ENCODE measurements at places on chromosomes 12 and 14.

GRCh38 chr14:61321385-61322010 is at the start of gene PRKCH:
Gene PRKCH, plus strand, starts transcription at chr14:61321579. Its CDS starts 523 bp downstream, at chr14:61322102.
- peak; percentile 71 for DNase-seq

DNA sequence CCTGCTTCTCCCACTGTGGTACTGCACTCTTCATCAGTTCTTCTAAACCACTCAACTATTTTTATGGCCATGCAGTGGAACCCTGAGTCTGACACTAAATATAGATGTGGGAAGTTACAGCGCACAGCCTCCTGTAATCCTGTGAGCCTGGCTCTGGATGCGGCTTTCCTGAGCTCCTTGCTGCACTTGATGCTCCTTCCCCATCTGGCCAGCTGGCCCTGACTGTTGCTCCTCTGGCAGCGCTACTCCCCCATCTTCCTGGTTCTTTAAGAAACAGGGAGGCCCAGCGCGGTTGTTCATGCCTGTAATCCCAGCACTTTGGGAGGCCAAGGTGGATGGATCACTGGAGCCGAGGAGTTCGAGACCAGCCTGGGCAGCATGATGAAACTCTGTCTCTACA is 24.6 kb downstream of the IQSEC3 start:
- no peak for DNase-seq

- no peak for DNase-seq
Measured at GRCh38 chr12:101927036-101927435, 49.7 kb downstream of the DRAM1 start.

DNA sequence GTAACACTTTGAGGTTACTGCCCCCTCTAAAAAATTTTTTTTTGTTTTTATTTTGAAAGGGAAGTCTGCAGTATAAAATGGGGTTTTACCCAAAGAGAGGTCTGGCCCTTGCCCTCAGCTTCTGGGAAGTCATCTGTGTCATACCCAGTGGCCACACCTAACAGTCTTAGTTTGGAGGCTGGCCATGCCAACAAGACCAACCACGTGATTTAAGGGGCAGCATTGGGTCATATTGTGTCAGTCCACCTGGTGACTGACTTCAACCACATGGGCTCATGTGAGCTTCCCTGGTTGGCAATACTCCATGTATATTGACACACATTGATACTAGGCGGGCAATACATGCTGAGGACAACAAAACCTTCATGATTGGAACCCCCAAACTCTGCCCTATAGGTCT is 173.9 kb downstream of the GXYLT1 start:
- DNase-seq = no peak

DNA sequence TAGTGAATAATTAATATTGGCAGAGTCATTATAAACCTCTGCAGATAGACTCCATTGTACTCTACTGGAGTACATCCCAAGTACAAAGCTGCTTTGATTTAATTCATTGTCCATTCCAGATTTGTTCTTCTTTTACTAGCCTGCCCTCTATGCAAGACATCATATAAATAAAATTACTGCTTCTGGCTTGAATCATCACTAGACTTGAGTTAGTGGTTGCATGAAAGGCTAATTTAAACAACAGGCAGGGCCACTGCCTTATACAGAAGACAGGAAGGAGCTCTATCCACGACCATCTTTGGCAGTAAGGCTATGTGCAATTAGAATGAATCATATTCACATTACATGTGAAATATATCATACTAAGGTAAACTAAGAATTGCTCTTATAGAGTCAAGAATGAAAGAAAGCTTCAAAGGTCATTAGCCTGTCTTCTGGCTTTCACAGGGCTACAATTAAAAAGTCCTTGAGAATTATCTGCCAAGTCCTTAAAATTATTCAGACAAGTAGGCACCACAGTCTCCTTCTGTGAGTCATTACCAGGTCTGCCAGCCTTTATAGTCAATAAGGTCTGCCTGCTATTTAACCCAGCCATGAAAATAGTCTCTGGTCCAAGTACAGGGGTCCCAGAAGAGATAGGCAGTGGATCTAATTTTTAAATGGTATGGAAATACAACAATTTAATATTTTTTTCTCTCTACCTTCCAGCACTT is 631.8 kb downstream of the TMTC2 start:
- DNase-seq = no peak

GRCh38 chr12:3097186-3097804 is 20.1 kb downstream of the TSPAN9 start:
- no peak for DNase-seq

GRCh38 chr14:95711476-95712176 is 2.3 kb downstream of the TCL1A start:
- DNase-seq = no peak

DNA sequence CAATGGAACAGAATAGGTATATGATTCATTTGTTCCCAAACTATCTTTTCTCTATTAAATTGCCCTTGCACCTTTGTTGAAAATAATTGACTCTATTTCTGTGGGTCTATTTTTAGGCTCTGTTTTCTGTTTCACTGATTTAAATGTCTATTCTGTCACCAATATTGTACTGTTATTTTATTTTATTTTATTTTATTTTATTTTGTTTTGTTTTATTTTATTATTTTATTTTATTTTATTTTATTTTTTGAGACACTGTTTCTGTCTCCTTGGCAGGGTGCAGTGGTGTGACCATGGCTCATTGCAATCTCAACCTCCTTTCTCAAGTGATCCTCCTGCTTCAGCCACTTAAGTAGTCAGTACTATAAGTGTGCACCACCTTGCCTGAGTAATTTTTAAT is 34.9 kb downstream of the OR4N2 start:
- DNase-seq = no peak

DNA sequence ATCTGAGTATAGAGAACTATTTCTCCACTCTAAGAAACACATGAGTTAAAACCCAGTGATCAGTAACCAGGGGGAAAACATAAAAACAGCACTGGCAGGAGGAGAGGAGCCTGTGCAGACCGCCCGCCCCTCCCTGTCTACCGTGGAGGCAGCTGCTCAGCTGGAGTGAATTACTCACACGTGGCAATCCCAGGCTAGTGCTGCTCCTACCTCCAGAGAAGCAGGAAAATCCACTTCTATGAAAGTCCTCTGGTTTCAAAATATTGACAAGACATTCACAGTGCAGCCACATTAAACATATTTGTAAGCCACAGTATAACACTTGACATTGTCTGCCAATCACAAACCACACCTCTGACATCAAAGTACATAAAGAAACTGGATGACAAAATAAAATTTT is 16.7 kb downstream of the TMEM132D start:
- DNase-seq = no peak

- no peak for DNase-seq
Measured at GRCh38 chr12:50790081-50790480, 26.2 kb downstream of the ATF1 start.

GRCh38 chr14:104872469-104873341 is 7.6 kb downstream of the CEP170B start:
- DNase-seq = no peak

GRCh38 chr14:56811593-56812363 is 1.5 kb upstream of the OTX2 start:
- DNase-seq = no peak

GRCh38 chr12:2834581-2835491 is at the start of gene NRIP2:
Gene NRIP2, minus strand, starts transcription at chr12:2835035. Its CDS starts 52 bp downstream, at chr12:2834983.
- DNase-seq = no peak

DNA sequence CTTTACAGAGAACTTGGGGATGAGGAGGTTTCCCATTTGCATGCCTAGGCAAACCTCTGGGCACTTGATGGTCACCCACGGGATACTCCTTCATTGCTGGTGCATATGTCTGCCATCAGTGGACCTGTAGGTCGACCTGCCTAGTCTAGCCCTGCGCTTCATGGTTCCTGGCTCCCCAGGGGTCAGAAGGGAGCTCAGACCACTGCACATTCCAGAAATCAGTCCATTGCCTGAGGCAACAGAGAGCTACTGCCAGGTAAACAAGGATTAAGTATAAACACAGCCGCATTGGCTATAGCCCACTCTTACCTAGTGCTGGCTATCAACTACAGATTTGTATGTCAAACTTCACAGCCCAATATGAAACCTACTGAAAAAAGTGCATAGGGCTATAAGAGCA is 476.4 kb downstream of the SOX5 start:
- DNase-seq = no peak

DNA sequence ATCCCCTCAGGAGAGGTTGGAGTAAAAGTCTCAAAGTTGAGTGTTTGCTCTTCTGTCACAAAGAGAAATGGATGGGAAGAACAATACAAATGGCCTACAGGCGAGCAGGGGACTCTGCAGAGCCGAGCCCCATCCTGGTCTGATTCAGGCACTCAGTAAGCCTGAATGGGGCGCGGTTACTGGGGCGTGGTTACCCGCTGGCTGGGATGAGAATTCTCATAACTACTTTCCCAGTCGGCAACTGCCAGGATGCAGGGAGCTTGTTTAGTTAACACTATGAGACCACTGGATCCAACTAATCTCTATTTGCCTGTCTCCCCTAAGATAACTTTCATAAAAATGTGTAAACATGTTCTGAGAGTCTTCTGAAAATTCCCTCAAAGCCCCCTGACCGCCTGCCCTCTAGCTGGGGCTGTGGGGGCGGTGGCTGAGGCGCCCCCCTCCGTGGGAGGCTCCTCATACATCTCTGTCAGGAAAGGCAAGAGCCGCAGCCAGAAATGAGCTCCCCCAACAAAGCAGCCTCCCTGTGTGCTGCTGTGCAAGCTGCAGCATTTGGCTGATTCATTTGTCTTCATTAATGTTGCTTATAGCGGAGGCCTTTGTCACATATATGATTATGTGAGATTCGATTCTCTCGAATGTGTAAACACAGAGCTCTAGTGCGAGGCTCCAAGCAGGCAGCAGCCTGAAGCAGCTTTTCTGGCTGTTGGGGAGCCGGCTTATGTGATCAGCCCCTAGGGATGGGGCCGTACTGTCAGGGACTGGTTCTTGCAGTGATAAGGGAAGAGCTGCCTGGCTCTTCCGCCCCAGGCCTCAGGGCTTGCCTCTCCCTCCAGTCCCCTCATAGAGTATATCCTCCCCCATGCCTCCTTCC is 126.1 kb upstream of the ARHGAP5 start:
- no peak for DNase-seq

DNA sequence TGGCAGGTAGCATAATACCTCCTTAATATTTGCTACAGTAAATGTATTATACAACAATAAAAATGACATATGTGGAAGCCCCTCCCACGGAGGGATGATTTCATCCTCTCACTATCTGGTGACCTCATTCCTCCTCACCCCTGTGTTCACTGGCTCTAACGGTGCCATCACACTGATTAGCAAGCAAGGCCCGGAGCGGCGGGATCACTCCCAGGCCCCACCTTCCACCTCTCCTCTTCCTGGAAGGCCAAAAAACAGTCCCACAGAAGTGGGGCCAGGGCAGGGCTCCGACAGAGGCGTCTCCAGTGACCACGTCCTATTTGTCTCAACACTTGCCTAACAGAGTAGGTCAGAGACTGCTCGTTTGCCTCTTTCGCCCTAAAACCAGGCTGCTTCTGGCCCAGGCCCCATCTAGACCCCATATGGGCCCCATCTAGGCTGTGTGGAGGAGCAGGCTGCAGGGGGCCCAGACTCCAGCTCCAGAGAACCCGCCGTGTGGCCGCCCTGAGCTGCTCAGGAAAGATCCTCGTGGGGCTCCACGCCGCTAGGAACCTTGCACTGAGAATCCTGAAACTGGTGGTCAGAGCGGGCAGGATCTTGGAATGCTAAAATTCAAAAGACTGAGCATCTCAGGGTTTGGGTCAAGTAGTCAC is 3.7 kb downstream of the SELPLG start:
- peak; percentile 57 for DNase-seq

DNA sequence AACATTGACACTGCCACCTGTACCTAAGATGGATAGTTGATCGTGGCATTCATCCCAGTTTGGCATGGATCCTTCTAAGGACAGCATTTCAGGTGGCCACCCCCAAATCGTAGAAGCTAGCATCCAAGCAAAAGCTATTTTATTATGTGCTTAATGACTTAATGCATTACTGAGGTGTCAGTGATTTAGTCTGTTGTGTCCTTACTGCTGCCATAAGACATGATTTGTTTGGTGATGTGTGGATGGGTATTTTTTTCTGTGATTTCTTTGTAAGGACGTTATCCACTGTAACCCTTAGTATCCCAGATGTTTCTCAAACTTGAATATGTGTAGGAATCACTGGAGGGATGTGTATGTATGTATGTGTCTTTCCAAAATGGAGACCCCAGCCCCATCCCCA is 81.2 kb upstream of the EVL start:
- DNase-seq = no peak

DNA sequence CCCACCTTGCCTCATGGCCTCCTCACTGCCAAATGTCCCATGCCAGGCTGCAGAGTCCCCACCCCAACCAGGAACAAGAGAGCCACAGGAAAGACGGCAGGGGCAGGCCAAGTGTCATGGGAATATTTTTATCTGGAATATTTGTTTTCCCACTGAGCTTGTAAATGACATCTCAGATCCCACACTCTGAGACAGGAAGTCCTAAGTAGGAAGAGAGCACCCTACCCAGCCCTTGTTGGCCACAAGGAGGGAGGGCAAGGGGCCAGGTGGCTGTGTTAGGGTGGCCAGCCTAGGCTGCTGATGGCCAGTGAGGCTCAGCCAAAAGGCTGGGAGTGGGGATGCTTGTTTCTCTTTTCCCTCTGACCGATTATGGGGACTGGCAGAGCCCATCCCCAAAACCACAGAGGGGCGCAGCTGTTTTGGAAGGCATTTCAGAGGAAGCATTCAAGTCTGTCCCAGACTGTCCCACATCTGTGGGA is 7.7 kb upstream of the MEG3 start:
- DNase-seq = no peak

GRCh38 chr14:102408724-102409123 is 46.0 kb downstream of the TECPR2 start:
- DNase-seq = no peak

- no peak for DNase-seq
Measured at GRCh38 chr14:50740856-50741255, 72.8 kb upstream of the SAV1 start.

DNA sequence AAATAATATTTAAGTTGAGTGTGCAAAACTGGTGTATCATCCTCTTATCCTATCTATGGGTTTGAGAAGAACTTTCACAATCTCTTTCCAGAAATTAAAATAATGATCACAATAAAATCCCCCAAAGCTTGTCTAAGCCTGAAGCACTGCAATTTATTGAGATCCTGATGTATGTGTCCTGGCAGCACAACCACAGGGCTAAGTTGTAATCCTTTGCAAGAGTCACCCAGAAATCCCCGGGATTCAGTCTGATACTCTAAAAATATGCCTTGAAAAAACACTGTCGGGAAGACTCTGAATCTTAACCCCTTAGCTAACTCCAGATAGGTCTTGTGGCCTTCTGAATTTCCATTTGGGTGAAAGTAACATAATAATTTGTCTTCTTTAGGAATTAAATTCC is 40.3 kb upstream of the STXBP6 start:
- DNase-seq = no peak

DNA sequence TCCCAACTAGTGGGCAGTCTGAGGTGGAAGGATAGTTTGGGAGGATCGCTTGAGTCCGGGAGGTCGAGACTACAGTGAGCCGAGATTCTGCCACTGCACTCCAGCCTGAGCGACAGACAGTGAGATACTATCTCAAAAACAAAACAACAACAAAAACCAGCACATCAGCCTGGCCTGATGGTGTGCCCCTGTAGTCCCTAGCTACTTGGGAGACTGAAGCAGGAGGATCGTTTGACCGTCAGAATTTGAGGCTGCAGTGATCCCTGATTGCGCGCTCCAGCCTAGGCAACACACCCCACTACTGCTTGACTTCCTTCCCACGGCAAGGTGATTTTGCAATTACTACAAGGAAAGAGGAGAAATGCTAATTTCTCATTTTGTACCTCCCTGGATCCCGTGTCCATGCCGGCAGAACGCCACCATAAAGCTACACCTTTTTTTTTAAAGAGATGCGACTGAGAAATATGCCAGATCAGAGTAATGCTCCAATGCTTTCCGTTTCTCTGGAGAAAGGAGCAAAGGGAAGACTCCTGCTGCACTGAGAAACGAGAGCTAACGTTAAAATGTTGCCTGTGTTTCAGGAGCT is 672 bp upstream of the SCFD1 start:
- DNase-seq = no peak

Data from stimulated activated CD8-positive, alpha-beta memory T cell treated with anti-CD3 and anti-CD28 coated beads, Interleukin-15, amount 100 ng/mL, for 48 hours (primary cell).